ENCODE measurements at places on chromosomes 16 and 17.
A peak's percentile ranks its signal among the peaks of the same experiment; 100 is the strongest.

- DNase-seq: no peak
Observed at GRCh38 chr16:23324727-23325126, 22.6 kb downstream of the SCNN1B start.

DNA sequence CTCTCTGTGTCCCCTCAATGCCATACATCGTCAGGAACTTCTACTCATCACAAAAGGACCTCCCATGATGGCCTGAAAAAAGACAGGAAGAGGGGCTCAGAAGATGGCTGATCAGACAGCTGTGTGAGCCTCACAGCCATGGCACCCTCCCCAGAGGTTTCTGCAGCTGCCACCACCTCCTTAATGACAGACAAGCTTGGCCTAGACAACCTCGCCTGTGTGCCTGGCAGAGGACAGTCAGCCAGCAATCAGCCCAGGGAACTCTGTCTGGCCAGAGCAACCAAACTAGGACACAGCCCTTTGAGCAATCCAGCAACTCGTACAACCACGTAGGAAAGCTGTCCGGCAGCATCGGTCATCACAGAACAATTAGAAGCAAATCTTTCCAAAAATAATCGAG, 54.2 kb upstream of the MED9 start:
- DNase-seq: no peak

GRCh38 chr17:15263680-15264079, 1.4 kb downstream of the PMP22 start:
- DNase-seq: no peak

GRCh38 chr17:33732116-33732515, 439.0 kb upstream of the ASIC2 start:
- DNase-seq: peak; percentile 51

DNA sequence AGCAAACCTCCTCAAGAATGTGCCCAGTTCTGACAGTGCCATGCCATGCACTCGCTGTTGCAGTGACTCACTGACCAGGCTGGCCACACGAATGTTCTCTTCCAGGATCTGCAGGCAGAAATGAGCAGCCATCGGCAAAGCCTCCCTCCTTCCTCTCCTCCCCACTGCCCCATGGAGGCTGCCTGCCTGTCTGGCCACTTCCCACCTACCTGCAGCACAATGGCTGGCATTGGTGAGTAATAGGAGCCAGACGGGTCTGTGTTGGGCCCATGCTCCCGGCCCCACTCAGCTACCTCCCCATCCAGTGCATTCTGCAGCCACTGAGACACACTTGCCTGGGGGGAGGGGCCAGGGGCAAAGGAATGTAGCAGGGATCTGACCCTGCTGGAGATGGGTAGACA, 2.8 kb upstream of the MATCAP1 start:
- DNase-seq: no peak

- no peak for DNase-seq
Observed at GRCh38 chr16:1561836-1562235, 28.4 kb downstream of the TMEM204 start.

GRCh38 chr17:44006272-44006597, 1.8 kb downstream of the NAGS start:
- no peak for DNase-seq

DNA sequence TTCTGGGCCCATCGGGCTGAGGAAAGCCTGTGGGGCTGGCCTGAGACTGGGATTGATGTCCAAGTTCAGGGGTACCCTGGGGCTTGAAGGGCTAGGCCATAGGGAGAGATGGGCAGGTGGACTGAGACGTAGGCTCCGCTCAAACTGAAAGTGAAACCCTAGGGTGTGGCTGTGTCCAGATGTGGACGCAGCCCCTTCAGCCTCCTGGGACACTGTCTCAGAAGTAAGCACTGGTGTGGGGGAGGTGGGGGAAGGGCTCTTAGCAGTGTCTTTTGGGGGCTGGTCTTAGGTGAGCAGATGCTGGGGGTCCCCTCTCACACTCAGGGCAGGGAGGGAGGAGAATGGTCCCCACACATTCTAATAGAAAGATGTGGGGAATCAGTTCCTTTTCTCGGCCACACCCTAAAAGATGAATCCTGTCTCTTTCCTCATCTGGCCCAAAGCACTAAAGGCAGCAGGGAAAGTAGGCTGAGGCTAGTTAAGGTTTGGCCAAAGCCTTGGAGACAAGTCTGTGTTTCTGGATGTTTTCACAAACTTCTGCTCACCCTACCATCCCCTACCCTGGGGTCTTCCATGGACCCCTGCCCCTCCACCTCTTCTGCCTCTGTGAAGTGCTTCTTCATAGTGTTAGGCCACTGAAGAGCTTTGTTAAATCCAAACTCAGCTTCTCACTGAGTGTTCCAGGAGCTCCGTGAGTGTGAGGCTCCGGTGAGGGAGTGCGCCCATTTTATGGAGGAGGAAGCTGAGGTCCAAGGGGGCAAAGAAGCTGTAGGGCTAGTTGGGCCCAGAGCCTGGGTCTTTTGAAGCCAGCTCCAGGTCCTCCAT, 5.6 kb downstream of the FMNL1 start:
- DNase-seq: no peak

Measured in Karpas-422 (cell line).